ENCODE measurements at places on chromosomes 4 and X.

DNA sequence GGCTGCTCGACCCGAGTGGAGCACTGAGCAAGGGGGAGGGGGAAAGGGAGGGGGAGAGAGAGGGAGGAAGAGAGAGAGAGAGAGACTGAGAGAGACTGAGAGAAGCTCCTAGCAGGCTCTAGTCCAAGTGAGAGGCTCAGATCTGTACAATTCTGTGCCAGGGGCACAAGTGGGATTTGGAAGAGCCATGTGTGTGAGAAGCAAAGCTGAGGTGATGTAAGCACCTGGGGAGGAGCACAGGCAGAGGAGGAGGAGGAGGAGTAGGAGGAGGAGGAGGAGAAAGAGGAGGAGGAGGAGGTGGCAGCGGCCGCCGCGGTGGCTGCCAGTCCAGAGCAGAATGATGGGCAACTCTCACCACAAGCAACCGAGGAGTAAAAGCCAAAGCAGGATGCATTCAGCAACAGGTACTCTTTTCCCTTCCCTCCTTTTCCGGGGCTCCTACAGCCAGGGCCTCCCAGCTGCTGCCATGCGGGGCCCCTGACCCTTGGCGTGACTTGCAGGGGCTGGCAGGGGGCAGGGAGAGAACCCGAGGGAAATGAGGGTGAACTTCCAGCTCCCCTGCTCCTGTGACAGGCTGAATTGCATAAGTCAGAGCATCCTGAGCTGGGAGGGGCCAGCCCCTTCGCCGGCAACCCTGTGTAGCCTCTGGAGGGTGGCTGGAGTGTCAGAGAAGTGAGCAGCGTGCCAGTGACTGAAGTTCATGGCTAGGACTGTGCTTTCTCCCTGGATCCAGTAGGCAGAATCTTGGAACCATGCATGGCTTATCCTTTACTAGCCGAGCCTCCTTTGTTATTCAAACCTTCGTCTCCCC, 62.2 kb downstream of the RTL5 start:
- DNase-seq, result no peak

DNA sequence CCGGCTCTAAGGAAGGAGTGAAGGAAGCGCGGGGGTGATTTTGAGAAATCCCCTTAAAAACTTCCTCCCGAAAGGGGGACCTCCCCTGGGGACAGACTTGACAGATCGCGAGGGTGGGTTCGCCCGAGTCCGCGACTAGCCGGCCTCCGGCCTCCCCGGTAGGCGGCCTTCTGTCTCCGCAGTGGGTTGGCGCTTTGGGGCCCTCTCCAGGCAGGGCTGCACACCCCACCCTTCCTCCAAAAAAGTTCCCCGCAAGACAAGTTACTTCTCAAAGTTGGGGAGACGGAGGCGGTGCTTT, 24.8 kb downstream of the HOPX start:
- DNase-seq, result no peak

- no peak for DNase-seq
These were observed 17.1 kb upstream of the HADH start for GRCh38 chr4:107972605-107973004.

DNA sequence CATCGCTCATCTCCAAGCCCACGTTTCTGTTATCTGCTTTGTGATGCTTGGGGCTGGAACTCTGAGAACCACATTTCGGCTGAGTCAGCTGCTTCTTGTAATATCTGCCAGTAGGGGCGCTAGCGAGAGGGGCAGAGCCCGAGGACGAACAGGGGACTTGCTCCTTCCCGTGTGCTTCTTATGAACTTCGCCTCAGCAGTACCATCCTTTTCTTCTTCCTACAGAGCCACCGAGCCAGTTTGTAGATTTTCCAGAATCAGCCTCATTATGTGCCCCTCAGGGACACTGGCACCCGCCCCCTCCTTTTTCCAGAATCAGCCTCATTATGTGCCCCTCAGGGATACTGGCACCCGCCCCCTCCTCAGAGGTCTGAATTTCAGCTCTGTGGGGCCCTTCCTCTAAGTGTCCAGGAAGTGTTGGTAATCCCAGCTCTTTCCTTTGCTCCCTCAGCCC, 441.7 kb upstream of the RASGEF1B start:
- peak; percentile 76 for DNase-seq

DNA sequence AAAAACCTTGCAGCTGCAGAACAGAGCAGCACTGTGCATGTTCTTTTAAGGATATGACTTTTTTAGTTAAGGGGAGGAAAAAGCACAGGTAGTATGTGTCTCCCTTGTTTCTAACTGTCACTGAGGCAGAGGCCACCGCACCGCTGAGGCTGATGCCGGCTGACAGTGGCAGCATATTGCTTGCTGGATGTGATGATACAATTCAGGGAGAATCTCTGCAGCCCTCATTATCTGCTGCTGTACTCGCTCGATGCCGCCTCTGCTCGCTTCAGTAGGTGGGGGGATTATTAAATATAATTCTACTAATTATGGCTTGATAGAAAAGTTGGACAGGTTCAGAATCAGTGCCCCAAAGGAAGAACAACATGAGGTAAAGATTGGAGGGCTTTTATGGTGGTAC, 378.8 kb upstream of the NOCT start:
- DNase-seq, result no peak

- no peak for DNase-seq
These were observed 36.5 kb downstream of the TXLNG start for GRCh38 chrX:16822723-16823122.

DNA sequence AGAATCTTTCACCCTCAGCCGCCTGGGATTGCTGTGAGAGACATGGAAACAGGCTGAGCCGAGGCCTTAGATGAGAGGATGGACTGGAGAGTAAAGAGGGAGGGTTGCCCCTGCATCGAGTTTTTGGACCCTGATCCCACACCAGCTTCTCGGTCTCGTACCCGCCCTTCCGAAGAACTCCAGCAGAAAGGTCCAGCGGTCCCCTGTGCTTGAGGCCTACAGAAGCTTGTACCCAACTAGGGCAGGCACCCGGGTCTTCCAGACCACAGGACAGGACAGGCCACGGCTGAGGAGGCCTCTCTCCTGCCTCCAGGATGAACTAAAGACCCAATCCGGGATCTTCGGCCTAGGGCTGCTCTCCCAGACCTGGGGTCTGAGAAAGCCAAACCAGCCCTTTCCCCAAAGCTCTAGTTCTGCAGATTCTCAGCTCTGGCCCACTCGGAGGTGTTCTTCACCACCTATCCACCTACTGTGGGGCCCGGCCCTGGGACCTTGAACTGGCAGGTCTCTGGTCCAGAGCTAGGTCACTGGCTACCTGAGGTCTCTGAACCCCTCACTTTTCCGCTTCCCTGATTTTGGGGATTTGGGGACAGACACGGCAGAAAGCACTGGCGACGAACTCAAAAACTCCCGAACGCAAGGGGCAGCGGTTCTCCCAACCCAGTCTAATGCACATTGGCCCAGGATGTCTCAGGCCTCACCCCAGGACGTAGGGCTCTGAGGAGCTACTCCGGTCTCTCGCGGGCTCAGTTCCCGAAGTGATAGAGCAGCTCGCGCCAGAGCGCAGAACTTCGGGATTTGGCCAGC, 1.1 kb downstream of the NKX3-2 start:
- DNase-seq, result no peak

- no peak for DNase-seq
These were observed 54.3 kb downstream of the ADGRL3 start for GRCh38 chr4:61254406-61254805.

DNA sequence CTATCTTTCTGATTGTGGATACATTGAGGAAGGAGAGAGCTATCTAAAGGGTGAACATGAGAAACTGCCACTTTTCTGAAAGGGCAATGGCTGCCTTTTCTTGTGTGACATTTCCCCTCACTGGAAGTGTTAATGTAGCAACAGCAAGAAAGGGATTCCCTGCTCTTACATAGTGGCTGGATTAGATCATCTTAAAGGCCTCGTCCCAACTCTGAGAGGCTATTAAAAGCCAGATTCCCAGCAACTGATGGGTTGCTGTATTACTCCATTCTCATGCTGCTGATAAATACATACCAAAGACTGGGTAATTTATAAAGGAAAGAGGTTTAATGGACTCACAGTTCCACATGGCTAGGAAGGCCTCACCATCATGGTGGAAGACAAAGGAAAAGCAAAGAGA, 33.7 kb upstream of the ADH7 start:
- no peak for DNase-seq

DNA sequence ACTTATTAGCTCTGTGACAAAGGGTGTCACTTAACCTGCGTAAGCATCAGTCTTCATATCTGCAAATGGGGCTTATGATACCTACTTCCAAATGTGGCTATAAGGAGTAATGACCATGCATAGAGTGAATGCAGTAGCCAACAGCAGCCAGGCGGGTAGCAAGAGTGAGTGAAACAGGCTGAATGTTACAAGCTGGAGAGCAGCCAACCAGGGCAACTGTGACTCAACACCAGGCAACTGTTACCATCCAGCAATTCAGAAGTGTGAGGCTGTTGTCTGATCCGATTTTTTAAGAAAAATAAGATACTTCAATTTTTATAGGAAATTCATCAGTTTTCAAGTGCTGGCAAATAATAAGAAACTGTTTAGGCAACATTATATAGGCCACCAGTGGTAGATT, 270.2 kb upstream of the TAPT1 start:
- DNase-seq, result peak; percentile 9

- peak; percentile 7 for DNase-seq
These were observed 909.4 kb downstream of the FSTL5 start for GRCh38 chr4:161254375-161254774.

GRCh38 chr4:151721466-151721865, 39.3 kb downstream of the GATB start:
- no peak for DNase-seq

DNA sequence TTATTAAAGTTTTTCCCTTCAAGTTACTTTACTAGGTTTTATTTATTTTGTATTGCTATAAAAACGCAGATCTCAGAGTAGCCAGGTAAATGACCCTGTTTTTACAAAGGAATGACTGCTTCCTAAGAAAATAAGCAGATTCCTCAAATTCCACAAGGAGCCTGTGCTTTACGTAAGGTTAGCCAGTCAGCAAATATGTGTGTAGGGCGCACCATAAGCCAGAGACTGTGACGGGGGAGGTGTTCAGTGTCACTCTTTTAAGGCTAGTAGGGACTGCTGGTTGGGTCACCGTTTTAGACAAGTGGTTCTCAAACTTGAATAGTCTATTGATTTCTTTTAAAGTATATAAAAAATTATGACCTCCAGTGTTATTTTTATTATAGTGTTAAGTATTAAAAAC, 119.9 kb downstream of the ANK2 start:
- DNase-seq, result no peak

DNA sequence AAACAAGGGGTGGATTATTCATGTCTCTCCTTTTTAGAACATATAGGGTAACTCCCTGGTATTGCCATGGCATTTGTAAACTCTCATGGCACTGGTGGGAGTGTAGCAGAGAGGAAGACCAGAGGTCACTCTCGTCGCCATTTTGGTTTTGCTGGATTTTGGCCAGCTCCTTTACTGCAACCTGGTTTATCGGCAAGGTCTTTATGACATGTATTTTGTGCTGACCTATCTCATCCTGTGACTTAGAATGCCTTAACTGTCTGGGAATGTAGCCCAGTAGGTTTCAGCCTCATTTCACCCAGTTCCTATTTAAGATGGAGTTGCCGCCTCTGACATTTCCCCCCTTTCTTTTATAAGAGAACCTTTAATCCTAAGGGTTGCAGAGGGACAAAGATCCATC, 45.8 kb downstream of the MGST2 start:
- no peak for DNase-seq

DNA sequence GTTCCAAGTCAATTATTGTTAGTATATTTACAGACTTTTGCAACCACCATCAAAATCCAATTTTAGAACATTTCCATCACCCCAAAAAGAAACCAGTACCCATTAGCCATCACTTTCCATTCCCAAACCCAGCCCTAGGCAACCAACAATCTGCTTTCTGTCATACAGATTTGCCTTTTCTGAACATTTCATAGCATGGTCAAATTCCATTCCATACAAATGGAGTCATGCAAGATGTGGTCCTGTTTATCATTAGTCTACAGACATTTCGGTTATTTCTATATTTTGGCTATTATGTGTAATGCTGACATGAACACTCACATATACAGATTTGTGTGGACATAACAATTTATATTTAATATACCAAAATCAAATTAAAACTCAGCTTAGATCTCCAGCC, 508.7 kb downstream of the ZNF674 start:
- no peak for DNase-seq

Data from HT-29 (cell line).